Tibial nerve (tissue), 4 donors: ENCODE measurements at places on chromosomes 12 and 14. TPM values are rescaled to one million over a fixed set of nuclear protein-coding genes. Genes with fewer than 3 reads are reported as not detected.

The C14orf39 gene
- not detected for total RNA-seq

DNA sequence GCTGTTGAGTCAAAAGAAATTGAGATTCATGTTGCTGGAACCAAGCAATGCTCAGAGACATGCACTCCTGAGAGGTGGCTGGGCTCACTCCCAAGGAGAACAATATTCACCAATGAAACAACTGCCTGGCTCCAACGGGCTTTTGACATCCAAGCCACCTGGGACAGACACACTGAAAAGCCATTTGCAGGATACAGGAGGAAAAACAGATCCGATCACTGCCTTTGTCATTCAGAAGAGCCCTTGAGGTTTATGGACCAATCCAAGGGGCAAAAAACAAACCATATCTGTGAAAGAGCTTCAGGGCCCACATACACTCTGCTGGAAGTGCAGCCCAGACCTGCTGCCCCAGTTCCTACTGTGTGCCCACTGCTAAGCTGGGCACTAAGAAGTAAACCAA, 277.5 kb downstream of the NUAK1 start:
- no peak for DNase-seq

The GALNT8 gene
- 3.1 TPM for total RNA-seq

- DNase-seq, result no peak
These were observed 58.0 kb upstream of the PARP11 start for GRCh38 chr12:3931206-3931605.

GRCh38 chr14:101001311-101002069, 98.0 kb upstream of the RTL1 start:
- DNase-seq, result no peak

DNA sequence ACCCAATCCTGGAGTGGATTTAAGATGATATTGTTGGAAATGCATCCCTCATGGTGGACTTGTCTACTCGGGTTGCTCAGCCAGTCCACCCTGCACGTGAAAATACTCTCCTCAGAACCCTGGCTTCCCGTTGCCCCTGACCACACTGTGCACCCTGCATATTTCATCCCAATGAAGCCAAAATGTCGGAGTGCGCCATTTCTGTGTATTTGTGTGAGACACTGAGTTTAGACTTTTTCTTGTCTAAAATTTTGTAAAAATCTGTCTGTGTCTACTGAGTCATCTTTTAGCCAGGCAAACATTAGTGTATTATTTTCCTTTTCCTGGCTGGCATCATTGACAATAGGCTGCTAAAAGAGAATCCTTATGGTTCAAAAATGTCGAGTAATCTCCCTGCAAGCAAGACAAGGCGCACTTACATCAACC, 485 bp upstream of the PNMA1 start:
- no peak for DNase-seq

- DNase-seq, result no peak
These were observed 509.1 kb downstream of the PCNX1 start for GRCh38 chr14:71416392-71416791.

- DNase-seq, result no peak
These were observed 178.6 kb downstream of the TMEM132C start for GRCh38 chr12:128445415-128446127.

The TAS2R8 gene
- not detected for total RNA-seq

The CABP1 gene
- 0.21 TPM for total RNA-seq

- no peak for DNase-seq
These were observed 433.8 kb upstream of the MIS18BP1 start for GRCh38 chr14:45686771-45687170.

GRCh38 chr14:50139192-50139591, 22.8 kb upstream of the VCPKMT start:
- DNase-seq, result no peak

DNA sequence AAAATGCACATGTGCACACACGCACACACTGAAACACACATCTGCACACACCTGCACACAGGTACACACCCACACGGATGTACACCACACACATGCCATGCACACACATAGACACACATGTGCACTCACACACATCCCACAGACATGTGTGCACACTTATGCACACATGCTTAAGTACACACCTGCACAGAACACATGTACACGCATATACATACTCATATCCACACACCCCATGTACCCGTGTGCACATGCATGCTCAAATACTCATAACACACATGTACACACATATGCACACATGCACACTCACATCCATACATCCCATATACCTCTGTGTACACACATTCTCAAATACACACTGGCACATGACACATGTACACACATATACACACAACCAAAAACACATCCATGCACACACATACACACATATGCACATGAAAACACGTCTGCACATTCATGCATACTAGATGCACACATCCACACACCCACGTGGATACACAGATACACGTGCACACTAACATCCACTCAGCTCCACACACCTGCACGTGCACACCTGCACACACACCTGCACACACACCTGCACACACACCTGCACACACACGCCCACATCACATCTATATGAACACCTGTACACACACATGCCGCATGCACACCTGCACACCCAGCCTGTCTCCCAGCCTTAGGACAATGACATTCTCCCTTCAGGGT, 336.7 kb downstream of the ADGRD1 start:
- DNase-seq, result peak; percentile 2

GRCh38 chr12:94245631-94246383, 97.4 kb downstream of the PLXNC1 start:
- no peak for DNase-seq

- no peak for DNase-seq
These were observed 13.5 kb upstream of the KRT8 start for GRCh38 chr12:52918351-52918750.

The ETFBKMT gene
- total RNA-seq, result 7.9 TPM

- no peak for DNase-seq
These were observed 63.5 kb upstream of the MYF6 start for GRCh38 chr12:80643961-80644360.

DNA sequence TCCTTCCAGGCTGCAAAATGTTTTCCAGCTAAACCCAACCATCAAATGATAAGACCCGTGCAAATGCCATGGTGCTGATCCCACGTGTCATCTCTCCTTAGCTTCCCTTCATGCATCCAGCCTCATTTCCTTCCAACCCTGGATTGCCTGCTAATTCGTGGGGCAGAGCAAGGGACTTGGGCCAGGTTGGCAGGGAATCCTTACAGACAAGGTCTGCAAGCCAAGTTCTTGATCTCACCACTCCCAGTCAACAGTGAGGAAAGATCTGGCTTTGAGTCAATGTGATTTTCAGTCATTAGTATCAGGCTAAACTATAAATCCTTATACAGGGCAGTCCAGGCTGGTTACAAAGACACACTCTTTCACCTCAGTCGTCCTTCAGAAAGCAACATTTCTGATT, 150.9 kb downstream of the ANO2 start:
- DNase-seq, result no peak

DNA sequence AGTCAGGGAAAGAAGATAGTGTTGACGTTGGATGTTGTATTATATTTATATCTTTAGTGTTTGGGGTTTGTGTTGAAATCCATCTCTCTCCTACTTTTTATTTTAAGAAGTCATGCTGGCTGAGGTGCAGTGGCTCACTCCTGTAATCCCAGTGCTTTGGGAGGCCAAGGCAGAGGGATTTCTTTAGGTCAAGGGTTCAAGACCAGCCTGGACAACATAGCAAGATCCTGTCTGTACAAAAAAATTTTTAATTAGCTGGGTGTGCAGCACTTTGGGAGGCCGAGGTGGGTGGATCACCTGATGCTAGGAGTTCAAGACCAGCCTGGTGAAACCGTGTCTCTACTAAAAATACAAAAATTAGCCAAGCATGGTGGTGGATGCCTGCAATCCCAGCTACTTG, 23.9 kb downstream of the A2ML1 start:
- DNase-seq, result no peak

- no peak for DNase-seq
These were observed 55.6 kb downstream of the NIN start for GRCh38 chr14:50775357-50775756.

- DNase-seq, result no peak
These were observed 41.7 kb downstream of the ZCRB1 start for GRCh38 chr12:42284157-42284556.

GRCh38 chr14:68626386-68626785, 166.5 kb downstream of the ZFP36L1 start:
- no peak for DNase-seq

- DNase-seq, result no peak
These were observed 180.3 kb downstream of the RMST start for GRCh38 chr12:97642911-97643310.

GRCh38 chr14:91841065-91841464, 26.3 kb downstream of the TC2N start:
- DNase-seq, result no peak

The MYH7 gene
- total RNA-seq, result not detected

DNA sequence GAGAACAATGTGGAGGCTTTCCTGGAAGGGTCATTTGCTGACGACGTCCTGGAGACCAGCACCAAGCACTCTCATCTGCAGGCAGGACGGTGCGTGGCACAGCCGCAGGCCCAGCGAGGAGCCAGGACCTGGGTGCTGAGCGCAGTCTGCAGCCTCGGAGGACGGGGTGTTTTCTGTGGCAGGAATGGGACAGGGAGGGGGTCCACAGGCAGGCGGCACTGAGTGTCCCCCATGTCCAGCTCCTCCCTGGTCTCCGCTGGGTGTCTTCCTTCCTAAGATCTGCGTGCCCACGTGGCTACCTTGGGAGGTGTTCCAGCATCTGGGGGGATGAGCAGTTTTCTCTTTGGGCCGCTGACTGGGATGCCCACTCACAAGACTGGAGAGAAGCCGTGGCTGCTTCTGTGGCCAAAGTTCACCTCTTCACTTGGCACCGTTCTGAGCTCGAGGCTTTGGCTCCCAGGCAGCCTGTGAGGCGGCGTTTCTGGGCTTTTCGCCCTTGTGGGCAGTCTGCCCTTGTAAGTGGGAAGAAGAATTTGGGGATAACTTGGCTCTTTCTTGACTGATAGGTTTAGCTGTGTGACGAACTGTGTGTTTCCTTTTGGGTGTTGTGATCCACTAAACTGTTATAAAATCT, 72.2 kb downstream of the NOC4L start:
- no peak for DNase-seq

GRCh38 chr12:2053691-2054090, 904 bp downstream of the CACNA1C start:
- DNase-seq, result no peak

The POMT2 gene
- 26.9 TPM for total RNA-seq

DNA sequence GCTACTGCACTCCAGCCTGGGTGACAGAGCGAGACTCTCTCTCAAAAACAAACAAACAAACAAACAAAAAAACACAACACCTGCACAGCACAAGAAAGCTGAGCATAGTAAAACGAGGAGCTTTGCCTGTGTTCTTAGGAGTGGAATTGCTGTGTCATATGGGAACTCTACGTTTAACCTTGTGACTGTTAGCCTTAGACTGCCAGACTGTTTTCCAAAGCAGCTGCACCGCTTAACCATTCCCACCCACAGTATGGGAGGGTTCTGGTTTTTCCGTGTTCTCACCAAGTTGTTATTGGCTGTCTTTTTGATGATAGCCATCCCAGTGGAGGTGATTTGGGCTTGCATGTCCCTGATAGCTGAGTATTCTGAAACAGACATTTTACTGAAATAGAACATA, 9.2 kb downstream of the WNT5B start:
- no peak for DNase-seq

The TGM1 gene
- total RNA-seq, result 13.5 TPM

The TAS2R7 gene
- total RNA-seq, result 1.5 TPM

GRCh38 chr14:91356181-91356763, 61.3 kb downstream of the CCDC88C start:
- DNase-seq, result no peak

DNA sequence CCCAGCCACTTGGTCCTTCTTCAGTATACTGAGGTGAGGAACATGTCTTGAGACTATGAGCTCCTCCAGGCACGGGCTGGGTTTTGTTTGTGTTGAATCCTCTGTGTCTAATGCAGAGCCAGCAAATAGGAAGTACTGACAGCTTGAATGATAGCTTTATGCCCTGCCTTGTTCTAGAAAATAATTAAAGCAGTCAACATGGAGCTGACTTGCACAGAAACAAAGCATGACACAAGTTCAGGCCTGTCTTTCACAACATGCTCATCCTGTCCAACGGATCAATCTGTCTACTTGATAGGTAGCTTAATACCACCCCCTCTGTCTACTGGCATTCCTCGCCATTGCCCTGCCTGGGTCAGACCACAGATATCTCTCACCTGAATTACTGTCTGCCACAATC, 140.9 kb downstream of the ESRRB start:
- no peak for DNase-seq

GRCh38 chr14:97380539-97380941, 583.4 kb downstream of the VRK1 start:
- no peak for DNase-seq

- no peak for DNase-seq
These were observed 18.9 kb downstream of the ABCB9 start for GRCh38 chr12:122947352-122947792.

The FAM90A1 gene
- 0.21 TPM for total RNA-seq

GRCh38 chr12:112183141-112184021, 58.0 kb downstream of the TRAFD1 start:
- DNase-seq, result no peak

DNA sequence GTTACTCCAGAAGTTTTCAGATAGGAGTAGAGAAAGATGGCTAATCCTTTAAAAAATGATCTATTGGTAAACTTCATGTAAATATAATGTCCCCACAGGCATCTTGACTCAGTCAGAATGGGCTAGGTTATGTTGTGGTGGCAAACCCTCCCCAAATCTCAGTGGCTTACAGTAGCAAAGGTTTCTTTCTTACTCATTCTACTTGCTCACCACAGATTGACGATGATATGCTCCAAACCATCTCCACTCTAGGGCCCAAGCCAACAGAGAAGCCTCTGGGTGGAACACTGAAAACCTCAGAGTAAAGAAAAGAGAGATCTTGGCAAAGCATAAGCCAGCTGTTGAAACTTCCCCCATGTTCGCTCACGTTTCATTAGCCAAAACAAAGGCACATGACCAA, 146.4 kb downstream of the EMP1 start:
- no peak for DNase-seq

DNA sequence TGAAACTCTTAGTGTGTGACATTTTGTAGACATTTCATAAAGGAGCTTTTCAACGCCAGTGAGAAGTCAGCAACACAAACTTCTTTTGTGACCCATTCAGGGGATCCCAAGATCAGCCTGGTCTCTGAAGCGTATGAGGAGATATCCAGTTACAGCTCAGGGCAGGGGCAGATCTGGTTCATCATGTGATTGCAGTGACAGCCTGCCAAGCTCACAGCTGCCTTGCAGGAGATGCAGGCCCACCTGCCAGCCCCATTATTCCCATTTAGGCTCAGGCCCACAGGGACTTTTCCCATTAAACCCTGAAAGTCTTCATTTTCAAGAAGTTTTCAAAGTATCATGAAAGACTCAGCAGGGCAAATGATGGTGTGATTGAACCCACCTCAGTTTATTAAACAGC, 38.3 kb downstream of the SRGAP1 start:
- no peak for DNase-seq
